Stomach (tissue), 19 donors: ENCODE measurements at places on chromosomes 12 and 14. TPM values are rescaled to one million over a fixed set of nuclear protein-coding genes. Genes with fewer than 3 reads are reported as not detected.

AKAP3 gene
- 0.58 TPM for total RNA-seq

KRT71 gene
- not detected for total RNA-seq

DNA sequence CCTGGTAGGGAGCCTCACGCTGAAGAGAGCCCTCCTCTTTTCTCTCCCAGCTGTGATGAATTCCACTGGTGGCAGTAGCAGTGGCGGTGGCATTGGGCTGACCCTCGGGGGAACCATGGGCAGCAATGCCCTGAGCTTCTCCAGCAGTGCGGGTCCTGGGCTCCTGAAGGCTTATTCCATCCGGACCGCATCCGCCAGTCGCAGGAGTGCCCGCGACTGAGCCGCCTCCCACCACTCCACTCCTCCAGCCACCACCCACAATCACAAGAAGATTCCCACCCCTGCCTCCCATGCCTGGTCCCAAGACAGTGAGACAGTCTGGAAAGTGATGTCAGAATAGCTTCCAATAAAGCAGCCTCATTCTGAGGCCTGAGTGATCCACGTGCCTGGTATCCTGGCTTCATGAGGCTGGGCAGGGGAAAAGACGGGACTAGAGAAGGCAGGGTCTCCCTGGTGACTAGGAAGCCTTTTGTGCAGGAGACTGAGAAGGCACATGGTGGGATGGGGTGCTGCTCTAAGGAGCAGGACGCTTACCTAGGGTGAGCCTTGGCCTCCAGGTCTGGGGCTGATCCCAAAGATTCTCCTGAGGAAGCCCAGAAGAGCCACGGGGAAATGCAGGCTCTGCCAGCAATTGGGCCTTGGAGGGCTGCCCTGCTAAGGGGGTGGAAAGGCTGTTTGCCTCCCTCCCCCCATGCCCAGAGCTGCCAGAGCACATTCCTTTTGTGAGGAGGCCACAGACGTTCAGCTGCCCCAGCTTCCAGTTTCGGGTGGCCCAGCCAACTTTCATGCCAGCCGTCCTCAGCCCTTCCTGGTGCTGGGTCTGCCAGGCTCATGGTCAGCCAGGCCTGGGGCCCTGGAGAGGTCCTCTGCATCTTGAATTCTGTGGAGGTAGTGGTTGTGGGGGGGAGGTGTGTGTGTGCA, 15.8 kb downstream of the KRT7 start:
- peak; percentile 66 for DNase-seq

DNA sequence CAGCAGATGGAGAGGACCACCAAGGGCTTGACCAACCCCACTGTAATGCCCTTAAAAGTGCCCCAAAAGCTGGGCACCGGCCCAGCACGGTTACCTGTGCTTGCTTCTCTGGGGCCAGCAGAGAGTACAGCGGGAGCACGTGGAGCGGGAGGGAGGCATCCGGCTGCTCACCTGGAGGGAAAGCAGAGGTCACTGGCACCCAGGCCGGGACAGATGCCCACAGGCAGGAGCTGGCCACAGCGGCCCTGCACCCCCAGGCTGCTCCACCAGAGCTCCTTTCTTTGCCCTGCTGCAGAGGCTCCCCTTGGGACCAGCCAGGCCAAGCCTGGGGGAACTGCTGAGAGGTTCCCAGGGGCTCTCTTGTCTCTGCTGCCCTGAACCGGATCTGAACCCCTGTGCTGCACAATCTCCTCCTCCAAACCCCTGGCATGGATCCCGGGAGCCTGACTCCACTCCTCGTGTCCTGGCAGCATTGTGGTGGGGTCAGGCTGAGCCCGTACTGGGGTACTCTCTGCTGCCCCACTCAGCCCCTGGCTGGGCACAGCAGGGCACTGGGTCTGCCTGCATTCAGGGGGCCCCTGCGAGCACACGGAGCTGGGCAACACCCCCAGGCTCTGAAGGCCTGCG, 24.0 kb downstream of the DHX37 start:
- DNase-seq = no peak

DNA sequence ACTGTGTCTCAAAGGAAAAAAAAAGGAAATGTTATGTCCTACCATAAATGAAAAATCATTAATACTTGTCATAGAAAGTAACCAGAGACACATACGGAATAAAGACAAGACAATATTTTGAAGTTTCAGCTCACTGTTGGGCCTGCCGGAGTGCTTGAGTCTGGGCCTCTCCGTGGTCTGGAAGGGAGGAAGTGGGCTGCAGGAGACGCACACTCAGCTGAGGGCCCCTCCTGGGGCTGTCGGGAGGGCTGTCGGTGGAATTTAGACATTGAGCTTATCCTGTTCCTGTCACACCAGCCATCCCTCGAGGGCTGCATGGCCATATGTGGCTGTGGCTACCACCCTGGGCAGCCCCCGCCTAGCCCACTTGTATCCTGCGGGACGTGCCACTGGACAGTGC, 80.6 kb downstream of the DDX51 start:
- no peak for DNase-seq

- no peak for DNase-seq
Measured at GRCh38 chr12:85784096-85784720, 52.0 kb downstream of the RASSF9 start.

SLC7A8 gene
- 87.1 TPM for total RNA-seq

DNA sequence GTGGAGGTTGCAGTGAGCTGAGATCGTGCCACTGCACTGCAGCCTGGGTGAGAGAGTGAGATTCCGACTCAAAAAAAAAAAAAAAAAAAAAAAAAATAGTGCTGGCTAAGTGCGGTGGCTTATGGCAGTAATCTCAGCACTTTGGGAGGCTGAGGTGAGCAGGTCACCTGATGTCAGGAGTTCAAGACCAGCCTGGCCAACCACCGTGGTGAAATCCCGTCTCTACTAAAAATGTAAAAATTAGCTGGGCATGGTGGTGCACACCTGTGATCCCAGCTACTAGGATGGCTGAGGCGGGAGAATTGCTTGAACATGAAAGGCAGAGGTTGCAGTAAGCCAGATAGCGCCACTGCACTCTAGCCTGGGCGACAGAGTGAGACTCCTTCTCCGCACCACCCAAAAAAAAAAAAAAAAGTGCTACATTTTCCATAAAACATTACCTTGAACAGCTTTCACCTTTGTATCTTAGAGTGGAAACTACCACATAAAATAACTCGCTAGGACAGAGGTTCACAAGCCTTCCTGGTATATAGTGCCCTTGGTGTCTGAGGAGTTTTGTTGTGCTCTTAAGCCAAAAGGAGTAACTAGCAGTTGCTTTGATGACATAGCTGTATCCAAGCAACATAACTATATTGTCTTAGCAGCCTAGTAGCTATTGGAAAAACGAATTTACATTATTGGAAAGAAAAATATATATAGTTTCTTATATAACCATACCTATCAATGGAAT, 11.1 kb downstream of the PTGES3 start:
- no peak for DNase-seq

IFNG-AS1 gene
- not detected for total RNA-seq

C12orf76 gene
- 7.0 TPM for total RNA-seq

CPNE6 gene
- total RNA-seq = not detected

DNA sequence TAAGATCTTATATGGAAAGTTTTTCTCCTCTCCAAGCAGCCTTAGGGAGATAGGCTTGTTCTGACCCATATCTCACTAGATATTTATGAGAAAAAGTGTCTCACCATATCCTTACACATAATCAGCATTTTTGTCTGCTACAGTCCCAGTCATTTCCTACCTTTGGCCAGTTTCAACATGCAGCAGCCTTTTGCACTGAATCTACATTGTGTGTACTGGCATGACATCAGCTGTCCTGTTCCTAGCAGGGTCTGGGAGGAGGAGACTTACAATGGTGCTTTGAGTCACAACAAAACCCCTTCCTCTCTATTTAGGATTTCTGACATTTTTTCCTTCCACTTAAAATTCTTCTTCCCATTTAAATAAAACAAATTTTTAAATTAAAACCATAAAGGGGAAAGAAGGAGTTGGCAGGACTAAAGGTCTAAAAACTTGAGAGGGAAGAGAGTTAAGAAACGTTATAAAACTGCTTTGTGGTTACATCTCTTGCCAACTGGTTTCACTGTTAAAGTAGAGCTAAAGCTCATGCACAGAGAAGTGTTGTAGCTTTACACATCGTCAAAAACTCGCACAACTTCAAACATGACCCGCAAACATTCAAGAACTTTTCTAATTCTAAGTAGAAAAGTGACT, 53.3 kb upstream of the CERS5 start:
- no peak for DNase-seq

- DNase-seq = no peak
Measured at GRCh38 chr12:41032386-41032785, 155.7 kb upstream of the PDZRN4 start.

TAS2R31 gene
- not detected for total RNA-seq

- no peak for DNase-seq
Measured at GRCh38 chr14:23485326-23485725, 15.8 kb downstream of the NGDN start.

DBX2 gene
- total RNA-seq = not detected

DNA sequence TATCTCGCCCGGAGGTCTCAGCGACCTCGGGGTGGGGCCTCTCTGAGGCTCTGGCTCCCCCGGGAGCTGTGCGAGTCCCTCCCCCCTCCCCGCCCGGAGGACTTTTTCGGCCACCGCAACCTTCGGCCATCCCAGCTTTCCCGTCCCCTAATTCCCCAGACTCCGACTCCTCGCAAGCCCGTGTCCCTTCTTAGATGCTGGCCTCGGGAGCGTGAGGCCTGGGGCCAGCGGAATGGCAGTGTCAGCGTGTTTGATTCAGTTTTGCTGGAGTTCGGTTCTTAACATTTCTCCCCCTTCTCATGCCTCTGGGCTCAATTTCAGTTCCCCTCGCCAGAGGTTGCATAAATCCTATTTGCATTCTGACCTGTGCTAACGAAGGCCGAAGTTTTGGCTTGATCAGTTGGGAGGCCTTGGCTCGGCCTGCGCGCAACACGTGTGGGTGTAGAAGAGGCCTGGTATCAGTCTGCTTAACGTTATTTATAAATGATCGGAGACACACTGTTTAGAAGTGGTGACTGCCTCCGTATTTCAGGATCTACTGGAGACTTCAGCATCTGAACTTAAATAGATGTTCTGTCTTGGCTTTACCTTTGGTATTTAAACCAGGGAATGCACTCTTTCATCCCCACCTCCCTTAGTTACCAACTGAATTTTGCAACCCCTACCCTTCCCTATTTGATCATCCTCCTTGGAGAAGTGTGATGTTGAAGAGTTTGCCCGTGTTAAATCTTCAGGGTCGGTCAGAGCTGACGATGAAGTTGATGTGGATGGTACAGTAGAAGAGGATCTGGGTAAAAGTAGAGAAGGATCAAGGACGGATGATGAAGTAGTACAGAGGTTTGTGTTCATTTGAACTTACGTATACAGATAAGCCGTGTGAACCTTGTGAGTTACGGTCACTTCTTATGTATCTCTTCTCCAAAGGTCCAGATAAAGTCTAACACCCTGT, 851 bp downstream of the HSP90B1 start:
- peak; percentile 71 for DNase-seq

ACACB gene
- 53.2 TPM for total RNA-seq

DNA sequence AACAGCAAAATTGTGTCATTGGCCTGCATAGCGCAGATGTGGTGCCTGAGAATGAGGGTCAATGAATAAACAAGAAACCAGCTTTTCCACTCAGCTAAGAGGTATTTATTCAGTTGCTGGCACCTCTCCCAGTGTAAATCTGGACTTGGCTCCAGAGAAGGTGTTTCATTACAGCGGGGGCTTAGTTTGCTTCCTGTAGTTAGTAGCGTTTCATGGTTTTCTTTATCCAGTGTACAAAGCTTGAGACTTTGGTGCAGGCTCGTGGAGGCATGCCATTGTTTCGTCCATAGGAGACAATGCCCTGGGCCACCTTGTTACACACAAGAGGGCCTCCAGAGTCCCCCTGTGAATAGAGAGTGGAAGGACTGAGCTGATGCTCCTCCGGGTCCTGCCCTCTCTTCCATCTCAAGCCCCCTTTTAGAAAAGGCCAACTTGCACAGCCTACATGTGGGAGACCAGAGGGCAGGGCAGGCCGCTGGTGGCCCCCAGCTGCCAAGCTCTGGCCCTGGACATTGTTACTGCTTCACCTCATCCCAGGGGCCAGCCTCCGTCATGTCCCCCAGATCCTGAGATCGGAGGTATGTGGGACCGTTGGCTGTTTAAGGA, 3.0 kb downstream of the GZMB start:
- peak; percentile 54 for DNase-seq

MYH6 gene
- total RNA-seq = 0.37 TPM

ANO4 gene
- not detected for total RNA-seq

APOLD1 gene
- total RNA-seq = 39.7 TPM
